ENCODE measurements at places on chromosomes 2 and 18. TPM values are rescaled to one million over a fixed set of nuclear protein-coding genes. Genes with fewer than 3 reads are reported as not detected.

CRYBA2 gene
- total RNA-seq, result not detected

ACOXL gene
- not detected for total RNA-seq

BMP10 gene
- total RNA-seq, result not detected

TSHZ1 gene
- 18.5 TPM for total RNA-seq

BABAM2 gene
- 43.1 TPM for total RNA-seq

METAP1D gene
- total RNA-seq, result 6.5 TPM

WNT10A gene
- not detected for total RNA-seq

TRABD2A gene
- total RNA-seq, result 2.6 TPM

TMEM17 gene
- total RNA-seq, result 3.1 TPM

GRCh38 chr18:7727361-7728076, 160.4 kb downstream of the PTPRM start:
- DNase-seq, result no peak

- no peak for DNase-seq
These were observed 69.9 kb downstream of the INPP5D start for GRCh38 chr2:233130024-233130423.

- DNase-seq, result no peak
These were observed 30.5 kb upstream of the NEDD4L start for GRCh38 chr18:58013241-58014211.

DNA sequence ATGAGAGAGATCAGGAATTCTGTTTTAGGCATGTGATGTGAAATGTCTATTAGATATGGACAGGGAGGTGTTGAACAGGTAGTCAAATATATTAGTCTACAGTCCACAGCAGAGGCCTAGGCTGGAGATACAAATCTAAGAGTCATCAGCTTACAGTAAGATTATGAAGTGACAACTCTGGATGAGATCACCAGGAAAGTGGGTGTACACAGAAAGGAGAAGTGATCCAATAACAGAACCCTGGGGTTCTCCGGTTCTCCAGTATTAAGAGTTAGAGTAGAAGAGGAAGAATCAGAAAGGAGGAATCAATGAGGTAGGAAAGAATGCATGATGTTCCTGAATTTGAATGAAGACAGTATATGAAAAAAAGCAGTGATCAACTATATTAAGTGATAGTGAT, 362.3 kb downstream of the FIGN start:
- no peak for DNase-seq

DNA sequence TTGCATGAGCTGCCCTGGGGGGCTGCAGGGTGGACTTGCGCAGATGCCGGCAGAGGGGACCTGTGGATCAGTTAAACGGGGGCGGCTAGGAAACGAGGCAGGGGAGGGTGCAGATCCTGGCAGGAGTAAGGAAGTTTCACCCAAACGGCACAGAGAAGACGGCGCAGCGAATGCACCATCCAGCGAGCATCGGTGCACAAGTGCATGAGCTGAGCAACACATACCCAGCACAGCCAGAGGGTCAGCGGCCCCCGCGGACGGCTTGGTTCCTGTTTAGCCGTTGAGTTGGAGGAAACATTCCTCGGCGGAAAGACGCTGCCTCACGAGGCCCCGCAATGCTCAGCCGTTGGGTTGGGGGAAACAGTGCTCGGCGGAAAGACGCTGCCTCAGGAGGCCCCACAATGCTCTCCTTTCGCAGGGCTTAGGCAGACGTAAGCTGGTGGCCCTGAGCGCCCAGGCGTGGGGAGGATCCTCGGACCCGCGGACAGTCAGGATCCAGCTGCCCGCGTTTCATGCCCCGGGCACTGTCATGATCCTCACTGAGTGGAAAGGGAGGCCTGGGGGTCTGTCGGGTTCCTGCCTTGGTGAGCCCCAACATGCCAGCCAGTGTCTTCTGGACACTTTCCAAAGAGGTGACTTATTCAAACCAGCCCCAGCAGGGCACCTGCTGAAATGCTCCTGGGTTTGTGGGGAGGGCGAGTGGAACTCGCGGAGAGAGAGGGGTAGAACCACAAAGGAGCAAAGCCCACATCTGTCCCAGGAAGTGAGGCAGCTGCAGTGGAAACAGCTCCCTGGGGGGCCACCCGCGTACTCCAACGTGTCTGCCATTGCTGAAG, 86.3 kb downstream of the NDUFA10 start:
- peak; percentile 76 for DNase-seq

- no peak for DNase-seq
These were observed 59.4 kb downstream of the LIPG start for GRCh38 chr18:49621301-49621700.

DNA sequence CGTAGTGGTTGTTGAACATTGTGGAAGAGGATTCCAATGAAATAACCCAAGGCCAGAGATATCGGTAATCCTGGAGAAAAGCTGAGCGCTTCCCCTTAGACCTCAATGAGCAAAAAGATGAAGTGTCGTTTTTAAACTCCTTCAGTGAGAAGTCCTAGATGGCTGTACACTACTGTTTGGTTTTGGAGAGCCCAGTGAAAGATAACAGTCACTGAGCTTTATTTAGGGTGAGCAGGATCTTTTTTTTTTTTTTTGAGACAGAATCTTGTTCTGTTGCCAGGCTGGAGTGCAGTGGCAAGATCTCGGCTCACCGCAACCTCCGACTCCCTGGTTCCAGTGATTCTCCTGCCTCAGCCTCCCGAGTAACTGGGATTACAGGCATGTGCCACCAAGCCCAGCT, 24.2 kb downstream of the LRRC30 start:
- DNase-seq, result no peak

GRCh38 chr2:176852667-176853066, 359.9 kb upstream of the HNRNPA3 start:
- no peak for DNase-seq

DNA sequence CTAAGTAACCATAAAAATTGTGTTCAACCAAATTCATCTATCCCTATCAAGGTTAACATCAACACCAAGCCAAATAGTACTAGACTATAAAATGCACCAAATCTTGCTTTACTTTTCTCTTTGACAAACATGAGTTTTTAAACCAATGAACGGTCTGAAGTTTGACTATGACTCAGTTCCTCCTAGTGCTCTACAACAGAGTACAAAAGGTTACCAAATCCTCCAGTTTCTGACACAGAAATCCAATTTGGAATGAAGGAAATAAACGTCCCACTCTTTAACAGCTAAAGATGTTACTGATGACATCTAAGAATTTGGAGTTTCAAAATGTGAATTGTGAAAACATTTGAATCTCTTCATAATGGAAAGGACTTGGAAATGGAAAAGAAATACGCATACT, 11.8 kb upstream of the ACVR1 start:
- no peak for DNase-seq

DNA sequence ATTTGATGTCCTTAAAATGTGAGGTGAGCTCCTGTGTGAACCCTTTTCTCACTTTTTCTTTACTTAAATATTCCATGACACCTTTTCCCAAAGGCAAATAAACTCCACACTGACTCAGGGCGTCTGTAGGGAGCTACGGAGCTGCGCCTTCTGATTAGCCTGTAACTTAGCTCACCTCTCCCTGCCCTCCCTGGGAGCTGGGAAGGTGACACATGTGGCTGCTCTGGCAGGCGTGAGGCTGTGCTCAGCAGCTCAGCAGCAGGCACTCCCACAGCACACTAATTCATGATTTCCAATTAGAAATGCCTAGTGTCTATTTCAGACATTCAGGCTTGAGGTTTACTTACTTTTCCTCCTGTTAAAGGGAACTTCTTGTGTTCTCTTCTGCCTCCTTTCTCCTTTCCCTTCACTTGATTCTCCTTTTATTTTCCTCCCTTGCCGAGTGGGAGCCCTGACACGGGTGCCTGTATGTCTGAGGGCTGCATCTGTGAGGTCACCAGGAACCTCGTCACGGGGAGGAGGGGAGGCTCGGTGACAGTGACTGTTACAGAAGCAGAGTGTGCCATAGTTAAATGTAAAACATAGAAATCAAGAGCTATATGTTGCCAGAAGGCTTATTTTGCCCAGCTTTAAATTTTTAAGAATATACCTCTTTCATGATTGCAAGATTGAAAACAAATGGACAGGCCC, 437.1 kb downstream of the DCDC2C start:
- no peak for DNase-seq

GRCh38 chr18:23378302-23378686, 74.8 kb upstream of the RIOK3 start:
- DNase-seq, result no peak

GRCh38 chr2:136376211-136376610, 258.3 kb upstream of the CXCR4 start:
- no peak for DNase-seq

- DNase-seq, result no peak
These were observed 138.0 kb upstream of the CDCA7 start for GRCh38 chr2:173216668-173217067.

GRCh38 chr18:29726646-29727045, 1315.9 kb downstream of the DSC3 start:
- no peak for DNase-seq

DNA sequence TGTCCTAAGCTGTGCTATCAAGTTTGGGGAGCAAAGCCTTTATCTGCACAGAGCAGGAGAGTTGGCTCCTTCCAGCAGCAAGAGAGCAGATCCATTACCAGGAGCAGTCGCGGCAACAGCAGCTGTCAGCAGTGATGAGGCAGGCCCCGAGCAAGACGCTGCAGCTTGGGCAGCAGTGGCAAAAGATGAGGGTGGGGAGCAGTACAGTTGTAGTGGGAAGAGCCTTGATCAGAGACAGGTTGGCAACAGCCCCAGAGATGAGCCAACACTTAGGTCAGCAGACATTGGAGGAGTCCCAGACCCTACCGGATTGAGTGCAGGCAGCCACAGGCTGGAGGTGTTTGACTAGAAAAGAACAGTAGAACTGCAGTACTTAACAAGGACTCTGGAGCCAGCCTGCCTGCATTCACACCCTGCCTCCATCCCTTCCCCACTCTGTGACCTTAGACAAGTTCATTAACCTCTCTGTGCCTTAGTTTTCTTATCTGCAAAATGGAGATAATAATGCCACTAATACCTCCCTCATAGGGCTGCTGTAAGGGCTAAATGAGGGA, 117.1 kb upstream of the SERTAD2 start:
- DNase-seq, result no peak

- DNase-seq, result no peak
These were observed 88.3 kb downstream of the LRRC30 start for GRCh38 chr18:7319161-7319560.

DNA sequence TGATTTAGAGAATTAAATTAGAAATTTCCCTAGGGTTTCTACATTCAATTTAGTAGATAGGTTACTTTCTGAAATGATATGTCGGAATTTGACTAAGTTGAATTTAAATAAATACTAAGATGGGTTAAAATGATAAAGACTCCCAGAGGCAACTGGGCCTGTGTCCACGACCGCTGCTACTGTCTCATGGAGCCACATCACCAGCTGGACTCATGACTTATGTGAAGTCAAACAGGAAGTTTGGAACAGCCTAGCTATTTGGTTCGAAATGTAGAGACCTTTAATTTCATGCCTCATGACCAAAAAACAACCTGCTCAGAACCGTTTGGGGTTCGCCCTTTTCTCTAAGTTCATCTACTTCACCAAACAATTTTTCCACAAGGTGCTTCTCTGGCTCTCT, 22.2 kb downstream of the GRHL1 start:
- DNase-seq, result no peak

DNA sequence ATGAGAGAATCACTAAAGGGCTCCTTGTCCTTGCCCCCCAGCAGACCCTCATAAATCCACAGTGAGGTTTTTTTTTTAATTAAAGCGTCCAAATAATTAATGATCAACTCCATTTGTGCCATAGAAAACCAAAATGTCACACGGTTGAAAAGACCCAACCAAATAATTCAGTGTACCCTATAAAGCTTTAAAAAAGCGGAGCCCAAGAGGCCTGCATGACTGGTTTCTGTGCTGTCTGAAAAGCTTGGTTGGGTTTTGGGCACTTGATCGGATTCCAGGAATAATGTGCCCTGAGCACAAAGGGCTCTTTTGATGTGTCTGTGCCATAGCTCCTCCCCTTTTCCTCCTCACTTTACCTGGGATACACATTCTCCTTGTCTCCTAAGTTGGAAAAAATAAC, 523.2 kb downstream of the TNS1 start:
- DNase-seq, result no peak

- DNase-seq, result no peak
These were observed 327.8 kb downstream of the CPS1 start for GRCh38 chr2:210884227-210884626.

DNA sequence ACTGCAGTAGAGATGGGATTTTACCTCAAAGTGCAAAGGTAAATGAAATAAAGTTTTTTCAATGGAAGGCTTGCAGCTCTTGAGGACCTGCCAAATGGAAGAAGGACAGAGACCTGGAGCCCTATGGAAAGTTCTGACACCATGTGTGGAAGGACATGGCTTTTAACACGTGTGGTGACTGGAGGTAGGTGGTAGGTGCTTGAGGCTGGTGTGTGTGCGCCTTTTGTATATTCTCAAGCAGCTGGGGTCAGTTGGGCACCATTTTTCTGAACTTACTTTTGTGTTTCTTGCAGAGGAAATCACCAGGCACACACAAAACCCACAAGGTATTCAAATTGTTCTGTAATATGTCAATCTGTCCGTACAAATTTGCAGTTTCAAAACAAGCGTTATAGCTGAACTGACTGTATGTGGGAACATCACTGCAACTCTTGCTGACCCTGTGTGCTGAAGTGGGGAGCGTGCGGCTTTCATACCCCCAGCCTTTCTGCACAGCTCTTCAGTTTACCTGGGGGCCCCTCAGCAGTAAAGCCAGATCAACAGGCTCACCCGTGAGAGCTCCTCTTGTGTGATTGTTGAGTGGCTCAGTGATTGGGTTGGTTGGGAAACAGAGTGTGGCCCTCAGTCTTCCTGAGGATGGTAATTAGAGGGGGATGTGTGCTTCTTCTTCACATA, 363 bp downstream of the GREB1 start:
- DNase-seq, result no peak

DNA sequence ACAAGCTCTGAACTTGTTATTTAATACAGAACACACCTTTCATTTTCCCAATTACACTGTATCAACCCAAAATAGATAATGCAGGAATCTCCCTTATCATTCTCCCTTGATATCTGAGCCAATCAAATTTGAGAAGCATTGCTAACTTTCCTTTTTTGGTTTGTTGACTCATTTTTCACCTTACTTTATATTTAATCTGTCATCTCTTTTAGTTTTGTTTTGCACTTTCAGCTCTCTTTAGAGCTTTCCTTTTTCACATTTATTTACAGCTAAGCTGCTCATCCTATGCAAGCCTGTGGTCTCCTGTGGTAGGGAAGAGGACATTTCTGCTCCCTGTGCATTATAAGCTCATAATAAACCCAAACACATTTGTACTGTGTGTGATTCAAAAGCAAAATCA, 50.1 kb downstream of the ITGAV start:
- no peak for DNase-seq

DNA sequence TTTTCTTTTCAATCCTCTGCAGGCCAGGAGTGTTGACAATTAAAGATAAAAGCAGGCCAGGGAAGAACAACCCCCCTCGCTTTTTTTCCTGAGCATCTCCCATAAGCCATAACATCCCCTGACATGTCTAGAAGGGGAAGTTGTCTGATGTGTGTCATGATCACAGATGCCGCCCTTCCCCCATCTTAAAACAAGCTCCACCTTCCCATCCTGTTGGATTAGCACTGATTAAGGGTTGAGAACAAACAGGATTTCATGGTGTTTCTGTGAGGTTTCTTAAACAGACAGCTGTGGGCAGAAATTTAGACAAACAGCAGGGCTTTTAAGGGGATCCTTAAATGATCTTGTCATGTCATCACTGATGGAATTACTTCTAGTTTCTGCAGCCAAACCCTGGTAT, 59.4 kb upstream of the UPP2 start:
- DNase-seq, result no peak

Measured in posterior vena cava (tissue), 2 donors.